Activated CD4-positive, CD25-positive, alpha-beta regulatory T cell treated with anti-CD3 and anti-CD28 coated beads, Interleukin-2, amount 50 U/mL, for 16 hours (primary cell): ENCODE measurements at places on chromosomes 1 and 21.

- no peak for DNase-seq
Observed at GRCh38 chr1:11352816-11353799, 80.1 kb downstream of the UBIAD1 start.

DNA sequence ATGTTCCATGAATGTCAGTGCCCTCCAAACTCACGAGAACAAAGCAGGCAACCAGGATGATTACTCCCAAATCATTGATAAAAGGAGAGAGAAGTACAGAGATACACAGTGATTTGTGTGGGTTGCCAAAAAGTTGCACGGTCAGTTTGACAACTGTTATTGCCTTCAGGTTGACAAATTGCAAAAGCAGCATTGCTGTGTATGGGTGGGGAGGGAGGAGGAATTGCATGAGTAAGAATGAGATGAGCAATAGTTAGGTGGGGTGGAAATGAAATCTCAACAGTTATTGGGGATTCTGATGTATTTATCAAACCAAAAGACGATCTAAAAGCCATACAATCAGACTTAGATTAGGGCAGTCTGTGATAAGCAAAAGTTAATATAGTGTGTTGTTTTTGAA lies 93.7 kb downstream of the NTMT2 start:
- no peak for DNase-seq

- no peak for DNase-seq
Observed at GRCh38 chr1:3021801-3022401, 634 bp downstream of the ACTRT2 start.

GRCh38 chr1:9589144-9589718 lies 520 bp downstream of the TMEM201 start:
- no peak for DNase-seq

DNA sequence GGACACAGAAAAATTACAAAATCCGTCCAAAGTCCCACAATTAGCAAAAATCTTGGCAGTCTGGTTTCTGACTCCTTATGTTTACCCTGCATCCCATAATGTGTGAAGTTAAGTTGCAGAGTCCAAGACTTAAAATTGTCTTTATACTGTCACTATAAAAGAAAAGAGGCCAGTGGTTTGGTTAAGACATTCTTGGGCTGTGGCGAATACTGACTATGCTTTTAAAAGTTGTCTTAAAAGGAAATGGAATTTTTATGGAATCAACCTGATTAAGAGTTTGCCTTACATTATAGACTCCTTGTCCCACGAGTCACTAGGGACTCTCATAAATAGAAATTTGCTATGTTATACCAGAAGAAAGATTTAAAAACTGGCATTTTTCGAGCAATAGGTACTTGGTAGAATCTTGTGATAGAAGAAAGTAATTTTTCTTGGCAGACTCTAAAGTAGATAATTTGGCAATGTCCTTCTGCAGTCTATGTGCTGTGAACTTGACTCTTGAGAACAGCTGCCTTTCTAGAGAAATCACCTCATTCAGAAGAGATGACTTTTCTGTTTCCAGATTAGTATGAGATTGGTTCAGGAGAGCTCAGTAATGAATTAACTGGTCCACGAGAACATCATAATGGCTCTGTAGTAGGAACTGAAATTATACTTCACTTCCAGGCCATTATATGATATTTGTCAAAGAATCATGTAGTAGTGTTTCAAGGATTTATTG lies 31.8 kb downstream of the NTNG1 start:
- no peak for DNase-seq

GRCh38 chr1:99005537-99005942 lies 879 bp upstream of the PLPPR5 start:
- no peak for DNase-seq

- DNase-seq: no peak
Observed at GRCh38 chr1:95002164-95002539, 70.6 kb downstream of the ALG14 start.

DNA sequence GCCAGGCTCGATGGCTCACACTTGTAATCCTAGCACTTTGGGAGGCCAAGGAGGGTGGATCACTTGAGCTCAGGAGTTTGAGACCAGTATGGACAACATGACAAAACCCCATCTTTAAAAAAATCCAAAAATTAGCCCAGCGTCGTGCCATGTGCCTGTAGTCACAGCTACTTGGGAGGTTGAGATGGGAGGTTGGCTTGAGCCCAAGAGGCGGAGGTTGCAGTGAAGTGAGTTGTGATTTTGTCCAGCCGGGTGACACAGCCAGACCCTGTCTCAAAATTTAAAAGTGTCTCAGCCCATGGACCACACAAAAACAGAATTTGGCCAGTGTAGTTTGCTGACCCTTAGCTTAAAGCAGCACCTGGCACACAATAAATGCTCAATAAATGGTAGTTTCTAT lies 11.3 kb upstream of the TACSTD2 start:
- DNase-seq: no peak

DNA sequence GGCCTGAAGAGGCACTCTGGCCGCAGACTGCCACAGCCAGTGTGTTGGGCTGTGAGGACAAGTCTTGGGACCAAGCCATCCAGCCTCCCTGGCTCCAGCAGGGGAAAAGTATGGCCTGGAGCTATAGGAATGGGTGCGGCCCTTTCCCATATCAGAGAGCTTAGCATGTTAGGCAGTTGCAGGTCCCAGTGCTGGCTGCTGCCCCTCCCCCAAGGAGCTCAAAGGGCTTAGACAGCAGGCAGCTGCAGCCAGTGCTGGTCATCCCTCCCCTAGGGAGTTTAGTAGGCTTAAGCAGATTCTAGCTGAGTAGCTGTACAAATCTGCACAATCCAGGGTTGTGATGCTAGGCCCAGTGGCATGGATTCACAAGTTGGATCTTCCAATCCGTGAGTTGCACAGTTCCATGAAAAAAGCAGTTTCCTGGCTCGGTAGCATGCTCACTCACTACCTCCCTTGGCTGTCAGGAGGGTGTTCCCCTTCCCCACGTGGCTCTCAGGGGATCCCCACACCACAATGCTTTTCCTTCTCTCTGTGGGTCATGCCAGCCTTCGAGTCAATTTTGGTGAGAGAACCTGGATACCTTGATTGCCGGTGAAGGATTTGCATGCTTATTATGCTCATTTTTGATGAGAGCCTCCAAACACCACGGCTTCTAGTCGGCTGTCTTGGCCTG lies 1490.8 kb downstream of the BRINP3 start:
- no peak for DNase-seq

GRCh38 chr1:81231729-81232038 lies 569.0 kb upstream of the ADGRL2 start:
- no peak for DNase-seq

DNA sequence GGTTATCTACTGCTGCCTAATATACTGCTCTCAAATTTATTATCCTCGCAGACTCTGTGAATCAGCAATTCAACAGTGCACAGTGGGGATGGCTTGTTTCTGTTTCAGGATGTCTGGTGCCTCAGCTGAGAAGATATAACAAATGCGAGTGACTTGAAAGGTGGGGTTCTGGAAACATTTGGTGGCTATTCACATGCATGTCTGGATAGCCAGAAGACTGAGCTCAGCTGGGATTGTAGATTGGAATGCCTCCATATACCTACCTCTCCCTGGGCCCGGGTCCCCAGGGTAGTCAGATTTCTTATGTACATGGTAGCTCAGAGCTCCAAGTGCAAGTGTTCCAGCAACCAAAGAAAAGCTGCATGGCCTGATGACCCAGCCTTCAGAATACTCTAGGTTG lies 176.3 kb downstream of the IER5 start:
- DNase-seq: no peak

GRCh38 chr1:223227031-223227430 lies 84.0 kb upstream of the TLR5 start:
- no peak for DNase-seq

DNA sequence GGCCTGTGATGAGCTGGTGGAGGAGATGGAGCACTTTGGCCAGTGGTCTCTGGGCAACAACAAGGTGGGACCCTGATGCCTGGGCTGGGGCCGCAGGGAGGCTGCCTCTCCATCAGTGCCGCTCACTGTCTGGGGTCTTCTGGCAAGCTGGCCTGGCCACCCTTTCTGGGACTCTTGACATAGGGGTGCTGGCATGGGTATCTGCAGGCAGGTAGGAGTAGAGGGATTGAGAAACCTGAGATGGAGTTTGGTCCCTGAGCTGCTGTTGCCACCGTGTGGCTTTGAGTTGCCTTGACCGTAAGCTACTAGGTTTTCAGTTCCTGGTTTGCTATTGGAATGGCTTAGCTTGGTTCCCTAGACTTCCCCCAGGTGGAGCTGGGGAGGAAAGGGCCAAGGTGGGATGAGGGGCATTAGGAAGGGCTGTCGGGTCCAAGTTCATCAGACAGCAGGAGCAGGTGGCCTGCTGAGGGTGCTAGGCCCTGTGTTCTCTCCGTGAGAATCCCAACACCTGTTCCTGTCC lies 13.2 kb upstream of the MFN2 start:
- no peak for DNase-seq

- no peak for DNase-seq
Observed at GRCh38 chr1:212289262-212290077, 4.3 kb downstream of the PPP2R5A start.

DNA sequence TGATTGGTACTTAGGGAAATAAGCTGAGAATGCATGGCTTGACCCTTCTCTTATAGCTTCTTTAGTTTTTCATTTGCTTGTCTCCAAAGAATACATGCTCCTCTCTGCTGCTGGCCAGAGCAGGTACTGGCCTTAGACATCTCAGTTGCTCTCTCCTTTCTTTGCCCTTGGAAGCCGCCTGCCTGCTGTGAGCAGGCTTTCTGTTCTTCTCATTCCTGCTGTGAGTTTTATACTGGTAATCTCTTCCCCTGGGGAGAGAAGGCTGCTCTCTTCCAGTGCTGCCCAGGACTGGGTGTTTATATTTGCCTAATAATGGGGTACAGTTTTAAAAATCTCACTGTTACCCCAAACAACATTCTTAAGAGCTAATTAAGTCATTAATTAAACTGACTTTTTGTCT lies 323.5 kb upstream of the LRRC7 start:
- DNase-seq: no peak

GRCh38 chr1:33036051-33036525 lies 595 bp downstream of the AK2 start:
- DNase-seq: no peak

DNA sequence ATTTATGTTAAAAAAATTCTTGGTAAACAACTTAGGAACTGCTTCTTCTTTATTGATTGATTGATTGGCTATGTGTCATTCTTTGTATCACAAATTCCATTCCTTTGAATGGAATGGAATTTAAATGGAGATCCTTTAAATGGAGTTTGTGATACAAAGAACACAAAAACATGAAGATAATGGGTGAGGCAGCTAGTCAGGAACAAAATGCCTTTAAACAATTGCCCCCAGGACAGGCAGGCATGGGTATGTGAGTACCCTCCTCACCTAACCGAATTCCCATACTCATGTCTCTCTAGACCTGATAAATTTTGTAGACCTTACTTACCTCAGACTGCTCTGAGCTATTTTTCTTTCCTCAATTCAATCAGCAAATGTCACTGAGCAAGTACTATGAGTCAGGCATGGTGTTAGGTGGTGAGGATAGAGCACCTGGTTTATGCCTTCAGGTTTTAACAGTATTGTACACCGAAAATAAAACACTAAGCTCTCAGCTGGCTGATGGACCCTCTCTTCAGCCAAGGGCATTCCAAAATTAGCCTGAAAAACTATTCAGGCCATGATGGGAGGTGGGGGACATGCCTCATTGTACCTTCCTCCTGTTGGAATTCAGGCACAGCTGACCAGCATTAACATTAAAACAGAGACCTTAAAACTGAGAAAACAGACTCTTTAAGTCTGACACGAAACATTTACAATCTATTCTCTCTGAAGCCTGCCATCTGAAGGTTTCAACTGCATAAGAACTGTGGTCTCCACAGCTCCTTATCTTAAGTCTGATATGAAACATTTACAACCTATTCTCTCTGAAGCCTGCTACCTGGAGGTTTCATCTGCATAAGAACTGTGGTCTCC lies 58.9 kb downstream of the OLFML3 start:
- no peak for DNase-seq

- DNase-seq: no peak
Observed at GRCh38 chr1:31154000-31154631, 85.6 kb downstream of the NKAIN1 start.

GRCh38 chr1:206744683-206745082 lies 25.9 kb upstream of the IL19 start:
- DNase-seq: no peak

DNA sequence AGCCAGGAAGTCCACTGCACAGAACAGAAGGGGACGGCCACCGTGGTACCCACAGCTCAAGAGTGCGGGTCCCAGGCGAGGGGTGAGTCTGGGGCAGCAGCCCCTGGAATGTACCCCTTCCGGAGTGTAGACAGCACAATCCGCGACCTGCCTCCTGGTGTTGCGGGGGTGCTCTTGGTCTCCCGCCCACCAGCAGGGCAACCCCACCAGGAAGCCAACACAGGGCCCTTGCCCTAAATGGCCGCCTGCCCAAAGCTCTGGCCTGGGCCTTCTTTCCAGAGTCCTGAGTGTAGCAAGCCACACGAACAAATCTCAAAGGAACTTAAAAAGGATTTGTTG lies 1.1 kb upstream of the SLC19A1 start:
- no peak for DNase-seq

DNA sequence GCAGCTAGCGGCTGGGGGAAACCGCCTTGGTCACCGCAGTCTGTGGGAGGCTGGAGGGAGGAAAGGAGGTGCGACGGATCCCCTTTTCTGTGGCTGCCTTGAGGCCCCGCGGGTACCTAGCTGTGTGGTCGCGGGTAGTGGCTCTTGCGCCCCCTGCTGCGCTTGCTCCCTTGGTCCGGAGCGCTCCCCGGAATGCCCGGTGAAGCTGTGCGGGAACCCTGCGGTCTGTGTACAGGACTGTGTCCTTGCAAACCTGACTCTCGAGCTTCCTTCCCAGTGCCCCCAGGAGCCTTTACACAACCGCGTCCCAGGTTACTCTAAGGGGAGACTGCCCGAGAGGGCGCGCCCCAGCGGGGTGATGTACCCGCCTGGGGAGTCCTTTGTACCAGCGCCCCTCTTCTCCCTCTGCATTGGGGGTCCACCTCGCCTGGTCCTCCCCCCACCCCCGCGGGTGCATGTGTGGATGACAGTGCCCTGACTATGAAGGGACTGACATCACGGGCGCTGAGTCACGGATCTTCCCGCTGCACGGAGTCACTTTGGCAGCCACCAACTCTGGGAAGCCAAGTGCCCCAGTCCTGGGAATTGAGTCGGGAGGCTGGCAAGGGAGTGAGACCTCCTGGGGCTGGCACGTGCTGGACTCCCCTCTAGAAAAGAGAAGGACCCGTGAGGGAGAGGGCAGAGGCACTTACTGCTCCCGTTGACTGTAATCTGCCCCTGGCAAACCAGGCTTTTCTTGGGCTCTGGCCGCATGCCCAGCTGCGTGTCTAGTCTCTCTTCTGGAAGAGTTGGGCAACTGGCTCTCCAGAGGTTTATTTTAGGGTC lies 816 bp downstream of the IL6R start:
- peak; percentile 42 for DNase-seq
